ENCODE measurements at places on chromosomes 12 and 14.

DNA sequence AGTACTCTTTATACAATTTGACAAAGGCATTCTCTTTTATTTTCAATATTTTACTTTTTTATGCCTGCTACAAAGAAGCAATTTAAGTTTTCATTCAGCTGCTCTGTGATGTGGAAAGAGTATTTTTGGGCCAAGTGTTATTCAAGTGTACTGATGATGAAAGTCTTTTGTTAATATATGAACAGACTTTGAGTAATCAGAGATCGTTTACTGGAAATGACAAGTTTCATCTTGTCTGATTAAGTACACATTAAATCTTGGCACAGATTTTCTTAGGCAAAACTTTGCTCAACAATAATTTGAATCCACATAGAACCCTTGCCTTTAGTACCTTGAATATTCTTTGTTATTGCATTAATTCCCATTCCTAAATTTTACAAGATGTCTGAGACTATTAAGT lies 13.3 kb upstream of the PZP start:
- DNase-seq, result peak; percentile 72

- DNase-seq, result no peak
These were observed 32.5 kb downstream of the VWF start for GRCh38 chr12:6091786-6092566.

DNA sequence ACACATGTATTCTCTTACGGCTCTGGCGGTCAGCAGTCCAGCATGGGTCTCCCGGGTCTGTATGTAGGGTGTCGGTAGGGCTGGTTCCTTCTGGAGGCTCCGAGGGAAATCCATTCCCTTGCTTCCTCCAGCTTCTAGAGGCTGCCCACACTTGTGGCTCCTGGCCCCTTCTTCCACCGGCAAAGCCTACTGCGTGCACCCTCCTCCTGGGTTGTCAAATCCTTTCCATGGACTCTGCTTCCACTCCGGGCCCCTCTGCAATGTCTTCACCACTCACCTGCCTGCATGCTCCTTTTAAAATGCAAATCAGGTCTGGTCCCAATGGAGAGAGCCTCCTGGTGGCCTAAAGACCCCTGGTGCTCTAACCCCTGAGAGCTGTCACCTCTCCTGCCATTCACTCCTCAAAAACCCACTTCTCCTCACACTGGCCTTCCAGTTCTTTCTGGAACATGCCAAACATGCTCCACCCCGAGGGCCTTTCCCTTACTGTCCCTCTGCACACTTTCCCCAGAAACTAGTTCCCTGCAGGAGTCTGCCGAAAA lies 108.5 kb downstream of the DICER1 start:
- DNase-seq, result no peak

DNA sequence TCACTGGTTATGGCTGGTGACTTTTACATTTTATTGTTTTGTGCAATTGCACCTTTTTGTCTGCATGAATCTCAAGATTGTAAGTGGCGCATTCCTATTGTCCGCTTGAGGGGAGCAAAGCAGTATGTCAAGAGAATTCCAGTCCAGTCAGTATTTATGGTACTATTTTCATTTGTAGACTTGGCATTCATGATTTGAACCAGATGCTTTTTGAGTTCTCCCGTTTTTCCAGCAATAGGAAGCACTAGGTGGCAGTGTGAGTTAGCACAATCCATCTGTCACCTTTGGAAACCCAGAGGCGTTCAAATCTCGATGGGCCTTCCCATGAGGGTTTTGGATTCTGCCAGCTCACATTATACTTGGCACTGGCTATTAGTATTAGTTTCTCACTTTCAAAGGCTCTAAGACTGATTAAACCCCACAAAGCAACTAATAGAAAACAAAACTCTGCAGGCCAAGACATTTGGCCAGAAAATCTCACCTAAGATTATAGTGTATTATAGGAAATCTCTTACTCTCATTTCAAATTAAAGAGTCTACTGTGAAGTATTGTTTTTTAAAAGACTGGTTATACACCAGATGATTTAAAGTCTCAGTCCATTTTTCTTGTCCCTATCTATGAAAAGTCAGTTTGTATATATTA lies 2.2 kb downstream of the DACT1 start:
- DNase-seq, result peak; percentile 97

- peak; percentile 96 for DNase-seq
These were observed at the start of gene BMAL2 for GRCh38 chr12:27332714-27333402. TSS of gene BMAL2 (plus strand) at chr12:27332836. CDS start at chr12:27333073, 237 bp downstream.

GRCh38 chr14:101399737-101400517 lies 161.4 kb upstream of the DIO3 start:
- no peak for DNase-seq

Measured in NCI-H2171 treated with DMSO at 0.1 percent for 48 hours (cell line).